ENCODE measurements at places on chromosomes 3 and 15.

- DNase-seq, result no peak
- peak overlapping the region; percentile 84 for H3K4me3 ChIP-seq
- peaks cover 27% of the 10 kb centered on the region for H3K36me3 ChIP-seq
These were observed 584 bp downstream of the RPS17 start for GRCh38 chr15:82539691-82540054.

- no peaks in the 10 kb centered on the region for H3K27me3 ChIP-seq
- peaks cover 2% of the 10 kb centered on the region for H3K4me1 ChIP-seq
- no peak for DNase-seq
- H3K36me3 ChIP-seq, result no peaks in the 10 kb centered on the region
These were observed 4.8 kb upstream of the ARHGAP31 start for GRCh38 chr3:119289404-119289770.

GRCh38 chr3:99506-99905 lies 97.1 kb upstream of the CHL1 start:
- H3K4me3 ChIP-seq, result no peak overlapping the region
- no peak overlapping the region for H3K27ac ChIP-seq
- no peaks in the 10 kb centered on the region for H3K27me3 ChIP-seq
- no peaks in the 10 kb centered on the region for H3K4me1 ChIP-seq
- no peak for DNase-seq

DNA sequence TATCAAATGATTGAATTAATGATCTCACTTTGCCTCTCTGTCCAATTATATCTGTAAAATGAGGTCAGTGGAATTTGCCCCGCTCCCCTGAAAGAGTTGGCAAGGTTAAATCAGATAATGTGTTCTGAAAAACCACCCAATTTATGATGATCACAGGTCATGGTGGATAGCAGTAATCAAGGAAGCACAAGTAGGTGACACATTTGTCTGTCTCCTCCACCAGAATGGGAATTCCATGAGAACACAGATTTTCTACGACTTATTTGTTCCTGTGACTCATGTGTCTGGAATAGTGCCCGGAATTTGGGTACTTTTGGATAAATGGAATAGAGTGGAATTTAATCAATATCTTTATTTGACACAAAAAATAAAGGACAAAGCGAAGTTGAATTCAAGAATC lies 220.9 kb upstream of the SUCLG2 start:
- DNase-seq, result no peak
- H3K27me3 ChIP-seq, result no peaks in the 10 kb centered on the region
- H3K27ac ChIP-seq, result no peak overlapping the region
- no peak overlapping the region for H3K4me3 ChIP-seq
- peaks cover 4% of the 10 kb centered on the region for H3K4me1 ChIP-seq
- no peaks in the 10 kb centered on the region for H3K36me3 ChIP-seq

GRCh38 chr3:114332342-114333179 lies 38.7 kb downstream of the TIGIT start:
- DNase-seq, result no peak
- H3K4me3 ChIP-seq, result no peak overlapping the region
- H3K4me1 ChIP-seq, result no peaks in the 10 kb centered on the region
- no peaks in the 10 kb centered on the region for H3K27me3 ChIP-seq

GRCh38 chr3:40737343-40737742 lies 212.6 kb downstream of the ZNF621 start:
- H3K36me3 ChIP-seq, result no peaks in the 10 kb centered on the region
- H3K27me3 ChIP-seq, result no peaks in the 10 kb centered on the region
- H3K4me1 ChIP-seq, result no peaks in the 10 kb centered on the region
- no peak for DNase-seq
- H3K4me3 ChIP-seq, result no peak overlapping the region

DNA sequence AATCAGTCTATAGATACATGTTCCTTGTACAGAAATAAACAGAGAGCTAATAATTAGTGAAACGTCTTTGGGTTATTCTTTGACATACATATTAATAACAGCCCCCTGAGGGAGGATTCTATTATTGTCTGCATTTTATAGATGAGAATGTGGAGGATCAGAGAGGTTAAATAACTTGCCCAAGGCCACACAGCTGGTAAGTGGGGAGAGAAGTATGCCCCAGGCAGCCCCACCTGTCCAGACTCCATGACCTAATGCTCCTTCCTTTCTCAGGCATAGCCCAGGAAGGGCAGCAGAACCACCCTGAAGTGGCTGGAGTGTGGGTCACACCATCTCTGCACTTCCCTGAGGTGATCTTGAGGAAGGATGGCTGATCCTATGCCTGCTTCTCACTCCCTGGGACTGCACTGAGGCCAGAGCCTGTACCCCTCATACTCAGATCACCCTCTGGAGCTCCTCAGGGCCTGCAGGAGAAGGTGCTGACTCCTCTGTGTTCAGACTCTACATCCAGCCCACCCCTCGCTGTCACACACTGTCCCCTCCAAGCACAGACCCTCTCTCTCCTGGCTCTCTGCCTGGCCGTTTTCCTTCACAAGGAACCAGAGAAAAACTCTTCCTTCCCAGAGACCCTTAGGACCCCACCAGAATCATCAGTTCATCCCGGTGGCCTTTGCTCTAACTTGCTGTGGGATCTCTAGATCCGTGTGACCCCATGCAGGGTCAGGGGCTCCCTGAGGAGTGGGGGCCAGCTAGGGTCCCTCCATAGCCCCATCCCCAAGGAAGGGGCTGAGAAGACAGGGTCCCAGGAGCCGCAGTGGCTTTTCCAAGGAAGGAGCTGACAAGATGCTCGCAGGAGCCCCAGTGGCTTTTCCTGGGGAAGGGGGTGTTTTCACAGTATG lies 4.4 kb upstream of the HHATL start:
- no peak overlapping the region for H3K27ac ChIP-seq
- no peak overlapping the region for H3K4me3 ChIP-seq
- H3K27me3 ChIP-seq, result no peaks in the 10 kb centered on the region
- no peaks in the 10 kb centered on the region for H3K36me3 ChIP-seq
- peaks cover 6% of the 10 kb centered on the region for H3K4me1 ChIP-seq
- DNase-seq, result no peak

DNA sequence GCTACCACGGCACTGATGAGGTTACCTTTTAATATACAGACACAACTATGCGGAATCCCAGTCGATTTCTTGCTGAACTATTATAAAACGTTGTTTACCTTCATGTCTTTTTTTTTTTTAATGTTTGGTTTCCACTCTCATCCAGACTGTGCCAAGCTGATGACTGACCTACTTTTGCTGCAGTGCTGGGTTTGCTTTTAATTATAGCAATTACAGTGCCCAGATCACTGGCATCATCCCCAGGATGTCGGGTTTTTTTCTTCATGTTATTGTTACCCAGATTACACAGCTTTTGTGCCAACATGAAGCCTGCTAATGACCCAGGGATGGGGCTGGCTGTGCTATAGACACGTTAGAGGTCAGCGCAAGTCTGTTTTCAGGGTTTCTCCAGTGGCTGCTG lies 294.0 kb upstream of the ATP10A start:
- no peaks in the 10 kb centered on the region for H3K36me3 ChIP-seq
- H3K4me3 ChIP-seq, result no peak overlapping the region
- no peak for DNase-seq
- no peaks in the 10 kb centered on the region for H3K4me1 ChIP-seq

DNA sequence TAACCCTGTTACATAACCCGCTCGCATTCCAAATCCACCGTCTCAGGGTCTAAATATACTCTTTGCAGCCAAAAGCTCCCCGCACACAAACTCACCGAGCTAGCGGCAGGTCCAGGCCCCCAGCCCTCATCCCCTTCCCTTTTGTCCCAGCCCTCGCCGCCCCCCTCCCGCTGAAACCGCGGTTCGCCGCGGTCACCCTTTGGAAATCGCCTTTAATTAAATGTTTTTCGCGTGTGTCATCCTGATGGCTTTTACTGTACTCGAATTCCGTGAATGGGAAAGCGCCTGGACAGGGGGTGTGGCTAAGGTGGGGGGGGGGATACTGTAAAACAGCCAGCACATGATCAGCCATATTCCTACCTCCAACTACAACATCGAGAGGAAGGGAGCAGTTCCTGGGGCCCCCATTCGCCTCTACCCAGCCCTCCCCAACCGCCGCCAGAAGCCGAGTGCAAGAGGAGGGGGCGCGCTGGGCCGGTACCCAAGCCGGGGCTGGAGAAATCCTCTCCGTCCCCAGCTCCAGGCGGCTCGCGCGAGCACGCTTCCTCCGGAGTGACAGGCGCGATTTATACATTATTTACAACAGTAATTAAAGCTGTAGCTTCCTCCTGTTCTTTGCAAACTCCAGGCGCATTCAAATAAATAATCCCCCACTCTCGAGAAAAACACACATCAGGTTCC lies 1.7 kb downstream of the RORA start:
- peak overlapping the region; percentile 88 for H3K4me3 ChIP-seq
- no peak overlapping the region for H3K27ac ChIP-seq
- no peaks in the 10 kb centered on the region for H3K36me3 ChIP-seq
- no peaks in the 10 kb centered on the region for H3K27me3 ChIP-seq
- peaks cover 18% of the 10 kb centered on the region for H3K4me1 ChIP-seq
- no peak for DNase-seq

Data from thoracic aorta (tissue), 2 donors.